ENCODE measurements at places on chromosomes 3 and 15. TPM values are rescaled to one million over a fixed set of nuclear protein-coding genes. Genes with fewer than 3 reads are reported as not detected.

Gene CHST2
- 4.1 TPM for total RNA-seq

Gene TMEM108
- total RNA-seq = 0.93 TPM

Gene TMIE
- not detected for total RNA-seq

Gene SLC22A13
- total RNA-seq = 0.48 TPM

Gene ARL6IP5
- 189 TPM for total RNA-seq

Gene EPHB1
- total RNA-seq = 0.75 TPM

Gene MRAS
- 107 TPM for total RNA-seq

Gene TNFSF10
- 156 TPM for total RNA-seq

Gene IMPG2
- 0.32 TPM for total RNA-seq

Gene APOD
- 1,610 TPM for total RNA-seq

Gene GOLGA8J
- 0.44 TPM for total RNA-seq

Gene PLOD2
- total RNA-seq = 35.3 TPM

Gene CAPN3
- 7.5 TPM for total RNA-seq

Gene GOLGA8F
- total RNA-seq = not detected

Gene PLA2G4D
- total RNA-seq = 0.09 TPM

Gene FETUB
- total RNA-seq = not detected
